ENCODE measurements at places on chromosomes 16 and 17.

DNA sequence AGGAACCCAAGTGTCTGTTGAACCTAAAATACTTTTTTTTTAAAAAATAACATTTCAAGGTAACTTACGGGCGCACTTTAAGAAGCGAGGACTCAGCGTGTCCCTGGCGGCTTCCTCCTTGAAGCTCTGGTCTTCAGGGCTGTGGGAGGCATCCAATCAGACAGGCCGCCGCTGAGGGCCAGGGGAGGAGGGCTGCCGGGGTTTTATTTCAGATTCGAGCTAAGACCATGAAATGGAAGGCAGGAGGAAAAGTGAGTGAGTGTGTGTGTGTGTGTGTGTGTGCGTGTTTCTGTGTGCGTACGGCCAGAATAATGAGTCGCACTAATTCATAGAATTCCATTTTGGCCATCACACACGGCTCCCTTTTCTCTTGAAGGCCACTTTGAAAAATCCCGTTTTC lies 41.1 kb downstream of the C16orf78 start:
- DNase-seq, result no peak

DNA sequence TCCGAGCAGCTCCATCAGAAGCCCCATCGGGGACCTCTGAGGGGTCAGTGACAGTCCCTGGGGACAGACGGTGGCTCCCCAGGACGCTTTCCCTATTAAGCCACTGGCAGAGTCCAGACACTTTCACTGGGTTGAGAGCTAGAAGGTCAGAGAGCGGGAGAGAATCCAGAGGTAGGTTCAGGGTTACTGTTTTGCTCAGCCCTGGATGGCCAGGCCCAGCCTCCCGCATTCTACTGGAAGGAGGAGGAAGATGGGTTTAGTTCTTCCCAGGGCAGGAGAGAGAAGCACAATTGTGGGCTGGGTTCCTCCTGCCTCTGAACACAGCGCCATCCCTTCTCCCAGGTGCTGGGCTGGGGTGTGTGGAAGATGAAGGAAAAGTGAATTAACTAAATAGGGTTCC lies 452.8 kb downstream of the SLC39A11 start:
- DNase-seq, result no peak

- no peak for DNase-seq
Observed at GRCh38 chr17:50423553-50424159, 2.4 kb upstream of the ACSF2 start.

DNA sequence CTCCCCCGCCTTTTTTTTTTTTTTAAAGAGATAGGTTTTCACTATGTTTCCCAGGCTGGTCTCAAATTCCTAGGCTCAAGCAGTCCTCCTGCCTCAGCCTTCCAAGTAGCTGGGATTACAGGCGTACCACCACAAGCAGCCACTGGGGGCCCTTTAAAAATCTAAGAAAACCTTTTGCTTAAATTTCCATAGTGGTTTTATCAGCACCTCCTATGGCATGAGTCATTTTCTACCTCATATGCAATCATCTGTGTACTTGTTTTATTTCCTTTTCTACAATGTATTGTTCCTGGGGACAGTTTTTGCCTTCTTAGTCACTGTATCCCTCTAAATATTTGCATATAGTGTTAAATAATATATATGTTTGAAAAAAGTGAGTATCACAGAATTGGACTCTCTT lies 29.2 kb downstream of the GNA13 start:
- no peak for DNase-seq

DNA sequence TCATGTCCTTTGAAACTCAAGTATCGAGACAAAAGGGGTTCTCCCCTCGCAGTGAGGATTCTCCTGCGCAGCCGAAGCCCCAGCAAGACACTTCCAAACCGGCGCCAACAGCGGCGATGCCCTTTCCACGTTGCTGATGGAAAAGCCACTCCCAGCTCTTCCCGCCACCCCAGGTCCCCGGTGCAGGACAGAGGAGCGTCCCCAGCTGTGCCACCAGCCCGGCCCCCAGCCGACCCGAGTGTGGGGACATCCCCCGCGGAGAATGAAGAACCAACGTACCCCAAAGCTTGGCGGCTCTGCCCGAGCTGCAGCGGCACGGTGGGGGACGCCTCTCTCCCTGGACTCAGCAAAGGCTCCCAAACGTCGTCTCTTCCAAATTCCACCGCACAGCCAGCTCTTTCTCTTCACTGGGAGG lies 573 bp downstream of the CHST6 start:
- no peak for DNase-seq

DNA sequence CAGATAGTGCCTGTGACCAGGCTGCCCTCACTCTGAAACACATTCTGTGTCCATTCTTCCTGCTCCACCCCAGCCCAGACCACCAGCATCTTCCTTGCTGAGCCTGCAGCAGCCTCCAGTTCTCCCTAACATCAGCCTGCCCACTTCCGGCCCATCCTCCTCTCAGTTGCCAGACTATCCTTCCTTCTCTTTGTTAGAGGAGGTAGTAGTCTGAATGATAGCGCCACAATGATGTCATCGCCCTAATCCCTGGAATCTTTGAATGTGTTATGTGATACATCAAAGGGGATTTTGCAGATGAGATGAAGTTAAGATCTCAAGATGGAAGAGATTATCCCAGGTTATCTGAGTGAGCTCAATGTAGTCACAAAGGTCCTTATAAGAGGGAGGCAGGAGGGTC lies 3.2 kb upstream of the ZDHHC1 start:
- no peak for DNase-seq

GRCh38 chr16:27177031-27177774 lies 26.1 kb upstream of the KDM8 start:
- no peak for DNase-seq

GRCh38 chr17:72697602-72698146 lies 394.8 kb downstream of the SLC39A11 start:
- no peak for DNase-seq

- DNase-seq, result no peak
Observed at GRCh38 chr16:88726408-88726749, 20.1 kb downstream of the CTU2 start.

GRCh38 chr17:38464723-38465390 lies 36.6 kb downstream of the ARHGAP23 start:
- no peak for DNase-seq

- DNase-seq, result no peak
Observed at GRCh38 chr16:27410761-27411160, 8.8 kb downstream of the IL21R start.

DNA sequence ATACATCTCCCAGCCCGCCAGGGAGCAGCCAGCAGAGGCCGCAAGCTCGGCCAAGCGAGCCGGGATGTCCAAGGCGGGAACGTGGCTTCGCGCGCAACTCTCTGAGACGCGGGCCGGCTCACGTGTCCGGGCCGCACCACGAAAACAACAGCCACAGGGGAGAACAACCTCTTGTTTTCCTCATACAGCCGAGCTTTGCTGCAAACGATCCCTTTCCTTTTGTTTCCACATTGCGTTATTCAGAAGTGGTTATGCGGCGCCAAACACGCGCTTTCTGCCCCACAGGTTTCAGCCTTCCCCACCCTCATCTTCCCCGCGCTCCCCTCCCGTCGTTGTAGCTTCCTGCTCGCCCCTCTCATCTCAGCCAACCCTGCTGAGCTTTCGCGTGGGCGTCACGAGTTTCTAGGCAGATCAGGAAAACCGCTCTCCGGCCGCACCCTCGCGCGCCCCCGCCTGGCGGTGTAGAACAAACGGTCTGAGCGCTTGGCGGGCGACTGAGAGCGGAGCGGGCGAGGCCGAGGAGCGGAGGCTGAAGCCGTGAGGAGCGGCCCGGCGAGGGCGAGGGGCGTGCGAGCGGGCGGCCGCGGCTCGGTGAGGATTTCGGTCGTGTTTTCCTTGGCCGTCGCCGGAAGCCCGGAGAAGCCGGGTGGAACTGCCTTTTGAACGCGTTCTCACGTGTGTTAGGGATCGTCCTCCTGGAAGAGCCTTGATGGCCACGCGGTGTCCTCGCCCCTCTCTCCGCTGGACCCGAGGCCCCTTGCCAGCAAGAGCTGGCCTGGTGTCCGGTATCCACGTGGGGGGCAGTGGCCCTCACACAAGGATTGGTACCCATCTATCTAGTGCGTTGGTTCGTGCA lies 6.6 kb upstream of the SMARCD2 start:
- peak; percentile 90 for DNase-seq

GRCh38 chr16:83653785-83654184 lies 154.0 kb upstream of the HSBP1 start:
- DNase-seq, result no peak

GRCh38 chr16:57045694-57046381 lies 46.5 kb upstream of the CPNE2 start:
- no peak for DNase-seq

GRCh38 chr16:66650707-66651473 lies 45.7 kb downstream of the CMTM4 start:
- peak; percentile 72 for DNase-seq

GRCh38 chr16:3594316-3595109 lies 16.9 kb downstream of the SLX4 start:
- DNase-seq, result no peak

GRCh38 chr16:52603015-52603414 lies 56.1 kb upstream of the TOX3 start:
- DNase-seq, result no peak

DNA sequence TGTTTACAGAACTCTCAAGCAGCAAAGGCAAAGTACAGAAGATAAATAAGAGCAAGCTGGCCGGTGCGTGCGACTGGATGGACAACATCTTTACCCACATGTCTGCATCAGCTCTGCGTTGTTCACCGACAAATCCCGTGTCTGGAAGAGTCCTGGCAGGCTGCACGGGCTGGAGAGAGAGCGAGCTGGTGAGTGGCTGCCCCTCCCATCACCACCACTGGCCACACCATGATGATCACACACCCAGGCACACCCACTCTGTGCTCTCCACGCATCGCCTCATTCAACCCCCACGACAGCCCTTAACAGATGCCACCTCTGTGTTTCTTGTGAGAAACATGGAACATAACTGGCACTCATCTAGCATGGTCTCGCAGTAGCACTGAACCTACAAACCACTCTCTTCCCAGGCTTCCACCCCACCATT lies 59.2 kb downstream of the ANKRD11 start:
- DNase-seq, result no peak

DNA sequence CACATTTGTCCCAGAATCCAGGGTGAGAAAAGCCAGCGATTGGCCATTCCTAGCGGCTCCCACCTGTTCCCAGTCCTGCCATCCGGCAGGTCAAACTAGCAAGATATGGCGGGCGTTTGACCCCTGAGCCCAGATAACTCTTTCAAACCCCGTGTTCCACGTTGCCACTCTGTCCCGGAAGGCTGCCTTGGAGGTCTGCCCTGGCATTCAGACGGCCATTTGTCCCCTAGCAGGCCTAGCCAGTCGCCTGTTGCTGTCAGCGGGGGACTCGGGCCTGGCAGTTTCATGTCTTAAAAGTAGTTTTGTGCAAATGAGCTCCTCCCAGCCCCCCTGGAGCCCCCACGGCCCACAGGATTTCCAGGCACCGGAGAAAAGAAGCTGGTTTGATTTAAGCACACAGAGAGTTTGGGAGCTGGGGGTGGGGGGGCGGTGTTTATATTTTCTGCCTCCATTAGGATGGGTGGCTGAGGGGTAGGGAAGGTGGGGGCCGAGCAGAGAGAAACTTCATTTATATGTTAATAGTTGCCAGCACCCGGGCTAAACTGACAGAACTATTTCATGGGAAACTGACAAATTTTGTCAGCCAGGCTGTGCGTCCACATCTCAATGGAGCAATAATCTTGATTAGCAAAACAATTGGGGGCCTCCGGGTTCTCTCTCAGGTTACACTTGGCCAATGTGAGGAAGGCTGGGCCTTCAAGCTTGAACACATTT lies 240.9 kb upstream of the SALL1 start:
- DNase-seq, result no peak

GRCh38 chr17:50925296-50925891 lies 59.2 kb upstream of the TOB1 start:
- DNase-seq, result no peak

- DNase-seq, result no peak
Observed at GRCh38 chr17:44637066-44637465, 19.2 kb upstream of the MEIOC start.

GRCh38 chr16:85526185-85526974 lies 86.7 kb upstream of the GSE1 start:
- no peak for DNase-seq

GRCh38 chr16:69191136-69191535 lies 4.2 kb downstream of the SNTB2 start:
- no peak for DNase-seq

DNA sequence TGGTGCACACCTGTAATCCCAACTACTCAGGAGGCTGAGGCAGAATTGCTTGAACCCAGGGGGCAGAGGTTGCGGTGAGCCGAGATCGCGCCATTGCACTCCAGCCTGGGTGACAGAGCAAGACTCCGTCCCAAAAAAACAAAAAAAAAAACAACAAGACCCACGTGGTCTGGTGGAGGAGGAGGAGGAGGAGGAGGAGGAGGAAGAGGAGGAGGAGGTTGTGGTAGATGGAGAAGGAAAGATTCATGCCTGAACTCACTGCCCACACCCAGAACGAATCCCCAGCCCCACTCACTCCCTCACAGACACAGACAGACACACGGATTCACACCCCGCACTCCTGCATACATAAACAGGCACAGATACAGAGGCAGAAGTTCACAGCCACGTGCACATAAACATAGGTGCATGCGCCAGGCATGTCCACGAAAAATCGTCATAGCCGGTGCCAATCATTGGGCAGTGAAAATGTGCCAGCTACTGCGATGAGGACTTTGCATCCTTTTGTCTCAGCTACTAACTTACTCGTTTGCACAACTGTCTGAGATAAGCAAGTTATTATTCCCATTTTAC lies 138.5 kb downstream of the WSCD1 start:
- no peak for DNase-seq

- no peak for DNase-seq
Observed at GRCh38 chr17:71247441-71248015, 873.3 kb upstream of the SOX9 start.

DNA sequence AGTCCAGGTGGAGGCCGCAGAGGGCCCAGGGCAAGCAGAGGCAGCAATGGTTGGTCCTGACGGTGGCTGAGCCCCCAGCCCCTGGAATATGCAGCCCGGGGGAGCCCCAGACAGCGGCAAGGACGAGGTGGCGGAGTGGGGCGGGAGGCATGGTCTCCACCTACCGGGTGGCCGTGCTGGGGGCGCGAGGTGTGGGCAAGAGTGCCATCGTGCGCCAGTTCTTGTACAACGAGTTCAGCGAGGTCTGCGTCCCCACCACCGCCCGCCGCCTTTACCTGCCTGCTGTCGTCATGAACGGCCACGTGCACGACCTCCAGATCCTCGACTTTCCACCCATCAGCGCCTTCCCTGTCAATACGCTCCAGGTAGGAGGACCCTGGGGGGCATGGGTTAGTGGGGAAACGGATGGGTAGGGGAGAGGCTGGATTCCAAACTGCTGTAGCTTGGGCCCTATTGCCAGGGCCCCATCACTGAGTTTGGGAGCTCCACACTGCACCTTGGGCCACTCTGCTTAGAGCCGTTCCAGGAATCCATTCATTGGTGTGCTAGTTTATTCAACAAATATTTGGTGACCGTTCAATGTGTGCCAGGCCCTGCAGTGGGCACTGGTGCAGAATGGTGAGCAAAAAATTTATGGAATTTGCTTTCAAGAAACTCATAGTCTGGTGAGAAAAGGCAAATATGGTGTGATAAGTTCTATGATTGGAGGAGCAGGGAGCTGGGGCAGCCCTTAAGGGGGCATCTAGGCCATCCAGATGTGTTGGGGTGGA lies 3.8 kb downstream of the RASL10B start:
- DNase-seq, result no peak

- DNase-seq, result no peak
Observed at GRCh38 chr16:12259651-12260050, 283.1 kb downstream of the SNX29 start.
